ENCODE measurements at places on chromosomes 2 and 18.

DNA sequence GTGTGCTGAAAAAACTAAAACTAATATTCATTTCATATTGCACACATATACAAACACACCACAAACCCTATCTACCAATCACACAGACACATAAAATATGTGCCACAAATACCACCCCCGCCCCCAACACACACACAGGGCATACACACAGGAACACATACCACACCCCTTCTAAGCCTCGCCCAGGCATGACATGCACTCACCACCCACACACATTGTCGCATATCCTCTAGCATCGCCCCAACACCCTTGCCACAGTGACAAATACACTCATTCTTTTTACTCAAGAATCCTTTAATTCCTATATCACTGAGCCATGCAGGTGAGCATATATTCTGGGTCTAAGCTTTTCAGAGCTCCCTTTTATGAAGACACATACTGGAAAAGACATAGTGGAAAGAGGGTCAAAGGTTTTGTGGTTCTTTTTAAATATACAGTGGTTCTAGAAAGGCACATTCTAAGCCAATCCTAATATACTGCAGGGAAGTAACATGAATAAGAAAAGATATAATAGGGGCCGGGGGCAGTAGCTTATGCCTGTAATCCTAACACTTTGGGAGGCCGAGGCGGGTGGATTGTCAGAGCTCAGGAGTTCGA, 24.5 kb upstream of the LCLAT1 start:
- no peak for DNase-seq

DNA sequence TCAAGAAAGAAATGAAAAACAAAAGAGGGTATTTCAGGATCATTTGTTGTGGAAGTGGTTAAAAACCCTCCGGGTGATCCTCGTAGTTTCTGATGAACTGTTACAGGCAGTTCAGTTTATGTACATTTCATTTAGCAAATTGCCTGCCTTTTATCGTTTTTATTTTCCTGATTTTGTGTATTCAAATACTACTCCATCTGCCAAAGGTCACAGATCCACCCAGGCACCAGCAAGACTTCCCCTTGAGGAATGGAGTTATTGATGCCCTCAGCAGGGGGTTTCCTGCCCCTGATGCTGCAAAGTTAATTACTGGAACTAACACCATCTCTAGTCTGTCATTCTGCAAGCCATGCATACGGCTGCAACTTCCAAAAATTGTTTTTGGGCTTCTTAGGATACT, 641.9 kb downstream of the SLC4A3 start:
- no peak for DNase-seq

- DNase-seq: peak; percentile 85
Measured at GRCh38 chr2:216013080-216013909, at the start of gene MREG. Gene MREG, minus strand, starts transcription at chr2:216013551. Its CDS starts 224 bp downstream, at chr2:216013327.

- no peak for DNase-seq
Measured at GRCh38 chr2:189232759-189233406, 53.3 kb upstream of the COL5A2 start.

DNA sequence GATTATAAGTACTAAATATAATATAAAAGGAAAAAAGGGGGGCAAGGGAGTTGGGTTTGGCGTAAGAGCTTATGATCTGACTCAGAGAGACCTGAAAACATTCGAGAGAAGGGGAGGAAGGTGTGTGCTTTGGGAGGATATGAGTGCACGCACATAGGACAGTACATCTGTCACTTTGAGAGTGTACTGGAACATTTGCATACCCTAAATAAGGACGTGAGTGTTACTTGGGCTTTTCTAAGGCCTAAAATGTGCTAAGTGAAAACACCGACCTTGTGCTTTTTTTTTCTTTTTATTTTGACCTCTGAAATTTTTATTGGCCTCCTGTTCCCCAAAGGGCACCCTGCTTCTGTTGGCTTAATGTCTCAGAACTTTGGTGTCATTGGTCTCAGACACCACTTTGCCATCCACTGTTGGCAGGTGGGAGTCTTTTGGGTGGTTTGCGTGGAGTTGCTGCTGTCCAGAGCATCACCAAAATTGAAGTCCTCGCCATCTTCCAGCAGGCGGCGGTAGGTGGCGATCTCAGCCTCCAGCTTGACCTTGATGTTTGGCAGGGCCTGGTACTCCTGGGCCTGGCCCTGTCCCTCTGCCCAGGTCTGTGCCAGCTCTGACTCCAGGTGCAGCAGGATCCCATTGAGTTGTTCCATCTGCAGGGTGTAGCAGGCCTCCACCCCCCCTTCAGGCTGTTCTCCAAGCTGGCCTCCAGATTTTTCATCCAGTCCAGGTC, 57.7 kb downstream of the CD28 start:
- DNase-seq: no peak

GRCh38 chr2:143732076-143732475, 602.9 kb downstream of the ARHGAP15 start:
- DNase-seq: no peak

GRCh38 chr2:42804338-42804737, 12.0 kb upstream of the HAAO start:
- DNase-seq: no peak

- no peak for DNase-seq
Measured at GRCh38 chr2:33589444-33589843, 9.7 kb downstream of the FAM98A start.

DNA sequence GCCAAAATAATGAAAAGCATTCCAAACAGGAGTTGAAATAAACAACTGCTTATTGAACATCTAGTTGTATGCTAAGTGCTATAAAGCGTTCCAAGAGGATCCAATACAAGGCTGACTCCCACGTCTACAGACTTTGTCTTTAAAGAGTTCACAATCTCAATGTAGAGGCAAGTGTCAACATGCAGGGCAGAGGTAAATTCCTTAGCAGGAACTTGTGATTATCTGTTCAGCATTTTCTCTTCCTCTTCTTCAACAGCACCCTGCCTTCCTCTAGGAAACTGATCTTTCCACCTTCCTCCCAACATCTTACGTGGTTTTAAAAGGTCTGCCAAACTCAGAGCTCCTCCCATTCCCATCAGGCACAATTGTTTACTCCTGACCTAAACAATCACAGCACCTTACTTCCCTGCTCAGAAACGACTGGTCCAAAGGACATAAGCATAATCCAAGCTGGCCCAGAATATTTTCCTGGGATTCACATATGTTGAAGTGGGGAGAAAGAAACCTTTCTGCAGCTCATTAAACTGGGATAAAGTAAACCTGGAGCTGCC, 83.9 kb downstream of the ITSN2 start:
- DNase-seq: no peak

GRCh38 chr2:136143603-136144451, 25.9 kb upstream of the CXCR4 start:
- no peak for DNase-seq

Data from neural crest cell (in vitro differentiated cells).